ENCODE measurements at places on chromosomes 1 and 21.
A peak's percentile ranks its signal among the peaks of the same experiment; 100 is the strongest.

DNA sequence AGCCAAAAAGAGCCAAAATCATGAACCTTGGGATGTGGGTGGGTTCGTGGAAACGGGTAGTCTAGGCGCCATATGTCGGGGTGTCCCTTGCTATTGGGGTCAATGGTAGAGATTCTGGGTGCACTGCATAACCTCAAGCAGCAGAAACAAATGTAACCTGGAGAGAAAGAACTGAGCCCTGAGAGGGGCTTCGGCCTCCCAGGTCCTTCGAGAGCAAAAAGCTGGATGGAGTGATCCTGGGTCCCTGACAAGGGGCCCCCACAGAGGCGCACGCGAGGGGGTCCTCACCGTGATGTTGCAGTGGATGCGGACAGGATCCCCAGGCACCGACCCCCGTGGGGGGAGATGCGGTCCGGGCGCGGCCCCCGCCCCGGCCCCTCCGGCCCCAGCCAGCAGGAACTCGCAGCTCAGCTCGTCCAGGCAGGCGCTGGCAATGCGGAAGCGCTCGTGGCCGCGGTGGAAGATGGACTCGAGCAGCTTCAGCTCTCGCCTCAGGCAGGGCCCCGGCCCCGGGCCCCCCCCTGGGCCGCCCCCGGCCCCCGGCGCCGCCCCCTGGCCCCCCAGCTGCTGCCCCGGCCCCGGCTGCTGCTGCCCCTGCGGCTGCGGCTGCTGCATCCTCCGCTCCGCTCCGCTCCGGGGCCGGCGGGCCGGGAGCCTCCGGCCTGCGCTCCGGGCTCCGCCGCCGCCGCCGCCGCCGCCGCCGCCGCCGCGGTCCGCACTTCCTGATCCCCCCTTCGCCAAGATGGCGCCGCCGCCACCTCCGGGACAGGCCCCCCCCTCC, at the start of gene UBE2Q1:
Gene UBE2Q1 (minus strand): TSS at position 724 of the 781 bp plus-strand sequence. CDS start 109 bp downstream, at position 615.
- no peak for DNase-seq

DNA sequence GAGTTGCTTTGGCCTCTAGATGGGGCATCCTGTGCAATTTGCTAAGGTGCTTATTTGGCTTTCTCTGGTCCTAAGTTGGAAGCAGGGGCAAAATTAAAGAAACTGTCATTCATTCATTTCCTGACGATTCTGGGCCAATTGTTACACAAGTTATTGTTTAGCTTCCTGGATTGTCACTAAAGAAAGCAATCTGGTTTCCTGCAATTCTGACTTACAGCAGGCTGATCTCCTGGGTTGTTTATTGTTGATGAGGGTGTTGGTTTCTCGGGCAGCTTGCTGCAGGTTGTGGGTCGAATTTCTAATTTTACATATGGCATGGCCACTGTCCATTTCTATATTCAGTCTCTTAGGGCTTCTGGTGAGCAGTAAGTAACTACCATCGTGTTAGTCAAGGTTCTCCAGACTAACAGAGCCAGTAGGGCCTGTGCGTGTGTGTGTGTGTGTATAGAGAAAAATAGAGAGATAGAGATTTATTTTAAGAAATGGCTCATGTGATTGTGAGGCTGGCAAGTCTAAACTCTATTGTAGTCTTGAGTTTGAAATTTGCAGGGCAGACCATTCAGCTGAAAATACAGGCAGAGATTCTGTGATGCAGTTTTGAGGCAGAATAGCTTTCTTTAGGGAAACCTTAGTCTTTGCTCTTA, 30.4 kb downstream of the CTH start:
- no peak for DNase-seq

- no peak for DNase-seq
These were observed 65.8 kb upstream of the TBX15 start for GRCh38 chr1:119053917-119054316.

DNA sequence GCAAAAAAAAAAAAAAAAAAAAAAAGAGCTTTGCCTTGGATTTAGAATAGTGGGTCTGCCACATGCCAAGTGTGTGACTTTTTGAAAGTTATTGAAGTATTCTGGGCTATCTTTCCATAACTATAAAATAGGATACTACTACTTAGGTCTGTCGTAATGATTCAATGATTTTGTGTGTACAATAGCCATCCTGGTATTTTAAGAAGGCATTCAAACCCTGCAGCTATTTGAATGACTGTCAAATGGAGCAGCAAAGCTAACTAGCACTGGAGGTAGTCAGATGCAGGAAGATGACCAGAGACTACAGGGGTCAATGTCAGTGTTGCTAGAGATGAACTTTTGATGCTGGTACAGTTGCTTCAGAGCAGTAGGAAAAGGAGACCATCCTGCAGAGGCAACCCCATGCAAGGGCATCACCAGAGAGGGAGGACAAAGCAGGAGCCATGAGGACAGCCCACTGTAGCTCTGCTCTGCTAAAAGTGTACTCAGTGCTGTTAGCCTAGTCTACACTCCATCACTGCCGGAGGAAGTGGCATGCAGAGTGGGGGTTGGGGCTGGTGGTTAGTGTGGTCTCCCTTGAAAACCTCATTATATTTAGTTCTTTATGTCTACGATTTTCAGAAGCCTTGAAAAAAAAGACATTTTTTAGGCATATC, 29.0 kb downstream of the DUSP10 start:
- no peak for DNase-seq

GRCh38 chr1:88519156-88519555, 164.9 kb upstream of the PKN2 start:
- DNase-seq, result no peak

DNA sequence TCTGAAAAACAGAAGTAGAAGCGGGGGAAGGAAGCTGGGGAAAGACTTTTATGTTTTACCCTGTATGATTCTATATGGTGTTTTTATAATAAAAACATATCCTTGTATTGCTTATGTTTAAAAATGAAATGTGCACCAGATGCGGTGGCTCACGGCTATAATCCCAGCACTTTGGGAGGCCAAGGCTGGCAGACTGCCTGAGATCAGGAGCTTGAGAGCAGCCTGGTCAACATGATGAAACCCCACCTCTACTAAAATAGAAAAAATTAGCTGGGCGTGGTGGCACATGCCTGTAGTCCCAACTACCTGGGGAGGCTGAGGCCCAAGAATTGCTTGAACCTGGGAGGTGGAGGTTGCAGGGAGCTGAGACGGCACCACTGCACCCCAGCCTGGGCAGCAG, 155.4 kb downstream of the SMYD3 start:
- DNase-seq, result no peak

- no peak for DNase-seq
These were observed 18.9 kb upstream of the TENT5C start for GRCh38 chr1:117586747-117587498.

- DNase-seq, result no peak
These were observed 121.3 kb downstream of the MAST2 start for GRCh38 chr1:45924736-45925135.

- no peak for DNase-seq
These were observed 2.3 kb upstream of the ATP2B4 start for GRCh38 chr1:203624341-203624712.

GRCh38 chr1:16078925-16079656, 5.6 kb upstream of the FAM131C start:
- peak; percentile 33 for DNase-seq

DNA sequence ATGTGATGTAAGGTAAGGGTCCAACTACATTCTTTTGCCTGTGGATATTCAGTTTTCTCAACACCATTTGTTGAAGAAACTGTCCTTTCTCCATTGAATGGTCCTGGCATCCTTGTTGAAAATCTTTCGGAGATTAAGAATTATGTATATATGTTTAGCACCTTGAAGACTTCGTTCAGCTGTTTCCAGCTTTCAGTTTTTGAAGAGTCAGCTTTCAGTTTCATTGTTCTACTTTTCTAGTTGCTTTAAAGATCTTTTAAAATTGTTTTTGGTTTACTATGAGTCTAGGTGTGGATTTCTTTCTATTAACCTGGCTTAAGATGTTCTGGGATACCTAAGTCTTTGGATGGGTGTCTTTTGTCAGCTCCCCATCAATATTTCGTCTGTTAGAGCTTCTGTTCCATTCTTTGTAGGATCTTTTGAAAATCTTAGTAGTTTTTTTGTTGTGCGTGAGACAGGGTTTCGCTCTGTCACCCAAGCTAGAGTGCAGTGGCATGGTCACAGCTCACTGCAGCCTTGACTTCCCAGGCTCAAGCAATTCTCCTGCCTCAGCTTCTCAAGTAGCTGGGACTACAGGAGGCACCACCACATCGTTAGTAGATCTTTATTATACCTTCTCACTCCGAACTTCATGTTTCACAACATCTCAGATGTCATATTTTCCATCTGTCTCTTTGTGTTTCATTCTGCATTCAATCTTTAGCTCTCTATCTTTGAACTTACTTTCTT, 353.5 kb upstream of the B3GALT2 start:
- DNase-seq, result no peak

- DNase-seq, result no peak
These were observed 22.9 kb downstream of the INKA2 start for GRCh38 chr1:111716333-111716732.

DNA sequence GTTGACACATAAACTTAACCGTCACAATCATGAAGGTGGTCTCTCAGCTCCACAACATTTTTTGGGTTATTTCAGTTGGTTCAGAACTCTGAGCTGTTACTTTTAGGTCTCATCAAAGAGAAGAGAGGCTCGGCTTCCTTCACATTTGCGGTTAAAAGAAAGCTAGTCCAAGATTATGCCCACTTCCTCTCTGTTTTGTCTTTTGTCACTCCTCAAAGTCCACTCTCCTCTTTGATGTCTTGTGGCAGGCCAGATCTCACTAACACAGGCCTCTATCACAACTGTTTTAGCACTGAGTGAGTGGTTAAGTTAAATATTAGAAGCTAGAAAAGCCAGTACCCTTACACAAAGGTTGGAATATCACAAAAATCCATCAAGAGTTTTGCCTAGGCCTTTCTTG, 195.7 kb downstream of the FCRL5 start:
- DNase-seq, result no peak

DNA sequence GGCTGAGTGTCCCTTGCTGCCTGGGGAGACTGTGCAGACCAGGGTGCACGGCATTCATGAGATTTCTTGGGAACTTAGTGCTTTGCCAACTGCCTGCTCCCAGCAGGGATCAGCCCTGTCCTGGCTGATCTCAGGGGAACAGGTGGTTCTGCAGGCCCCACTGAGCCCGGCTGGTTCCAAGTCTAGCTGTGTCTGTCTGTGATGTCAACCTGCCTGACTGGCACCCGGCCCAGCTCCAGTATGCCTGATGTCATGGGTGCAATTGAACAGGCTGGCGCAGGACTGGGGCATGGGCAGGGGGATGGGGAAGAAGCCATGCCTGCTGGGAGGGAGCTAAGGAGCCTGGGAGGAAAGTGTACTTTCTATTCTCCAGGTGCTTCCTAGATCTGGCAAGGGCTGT, 227.1 kb downstream of the GRIK3 start:
- no peak for DNase-seq

GRCh38 chr1:66492424-66492823, 41.5 kb upstream of the SGIP1 start:
- no peak for DNase-seq

GRCh38 chr1:193030280-193030679, 28.9 kb downstream of the UCHL5 start:
- no peak for DNase-seq

DNA sequence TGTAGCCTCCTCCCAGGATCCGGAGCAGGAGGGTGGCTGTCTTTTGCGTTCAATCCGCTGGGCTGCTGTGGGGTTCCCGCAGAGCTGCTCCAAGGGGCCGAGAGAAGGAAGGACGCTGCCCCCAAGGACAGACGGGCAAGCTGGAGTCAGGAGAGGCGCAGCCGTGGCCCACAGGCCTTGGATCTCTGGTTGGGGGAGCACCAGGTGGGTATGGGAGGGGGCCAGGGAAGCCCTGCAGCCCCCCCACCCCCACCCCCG, 15.9 kb upstream of the SKI start:
- no peak for DNase-seq

GRCh38 chr1:210739627-210740026, 394.3 kb downstream of the KCNH1 start:
- DNase-seq, result no peak

DNA sequence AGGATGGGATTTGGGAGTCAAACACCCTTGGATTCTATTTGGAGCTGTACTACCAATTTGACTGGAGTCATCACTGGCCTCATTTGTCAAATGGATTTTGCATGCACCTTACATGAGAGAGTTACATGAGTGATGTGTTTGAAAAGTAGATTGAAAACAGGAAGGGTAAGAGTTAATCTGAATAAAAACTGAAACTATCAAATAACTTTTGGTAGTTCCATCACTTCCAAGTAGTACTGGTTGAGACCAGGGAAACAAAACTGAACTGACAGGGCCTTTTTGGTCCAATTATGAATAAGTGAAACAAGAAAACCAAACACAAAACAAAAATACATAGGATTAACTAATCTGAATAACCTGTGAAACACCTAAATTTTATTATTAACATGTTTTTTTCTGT, 30.2 kb downstream of the NUCKS1 start:
- no peak for DNase-seq

GRCh38 chr1:83520797-83521196, 478.1 kb downstream of the TTLL7 start:
- DNase-seq, result no peak

DNA sequence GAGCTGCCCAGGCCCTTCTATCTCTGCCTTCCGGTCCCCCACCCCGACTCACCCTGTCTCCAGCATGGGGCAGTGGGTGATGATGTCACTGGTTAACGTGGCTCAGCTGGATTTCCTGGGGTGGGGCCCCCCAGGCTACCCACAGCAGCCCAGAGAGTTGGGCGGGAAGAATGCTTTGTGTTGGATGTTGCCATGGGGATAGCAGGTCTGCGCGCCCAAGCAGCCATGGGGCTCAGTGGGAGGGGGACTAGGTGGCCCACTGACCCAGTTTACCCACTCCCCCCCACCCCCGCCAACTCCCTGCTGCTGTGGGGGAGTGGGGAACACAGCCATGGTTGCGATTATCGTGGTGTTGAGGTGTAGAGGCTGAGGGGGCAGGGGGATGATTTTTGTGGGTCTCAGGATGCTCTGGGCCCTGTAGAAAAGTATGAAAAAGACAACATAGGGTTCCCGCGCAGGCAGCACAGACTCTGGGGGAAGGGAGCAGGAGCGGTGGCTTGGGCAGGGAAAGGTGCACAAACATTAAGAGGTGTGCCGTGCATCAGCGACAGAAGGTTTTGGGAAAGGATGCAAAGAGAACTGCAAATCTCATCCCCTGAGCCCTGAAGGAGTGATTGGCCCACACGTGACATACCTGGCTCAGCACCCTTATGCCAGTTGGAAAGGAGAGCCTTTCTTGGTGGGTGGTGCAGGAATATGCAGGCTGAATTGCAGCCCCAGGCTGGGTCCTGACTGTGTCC, 8.5 kb downstream of the CELSR2 start:
- DNase-seq, result no peak

- DNase-seq, result no peak
These were observed 60.1 kb upstream of the CYP2J2 start for GRCh38 chr1:59986516-59987310.

- DNase-seq, result no peak
These were observed 7.8 kb downstream of the MORN1 start for GRCh38 chr1:2383576-2383975.

DNA sequence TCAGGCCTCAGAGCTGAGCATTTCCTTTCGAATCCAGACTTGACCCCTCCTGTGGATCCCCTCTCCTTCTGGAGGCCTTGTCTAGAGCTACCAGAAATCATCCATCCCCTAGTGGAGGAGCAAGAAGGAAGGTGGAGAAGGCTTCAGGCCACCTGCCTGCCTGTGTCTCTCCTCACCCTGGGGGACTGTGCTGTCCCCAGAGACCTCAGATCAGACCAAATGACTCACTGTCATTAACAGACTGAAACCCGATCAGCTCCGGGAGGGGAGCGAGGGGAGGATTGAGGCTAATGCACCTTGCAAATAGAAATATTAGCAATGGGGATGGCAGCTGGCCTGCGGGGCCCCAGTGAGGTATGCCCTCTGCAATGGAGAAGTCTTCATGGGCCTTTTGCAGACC, 2.1 kb downstream of the MYBPH start:
- DNase-seq, result peak; percentile 98

Data from NCI-H1436 treated with DMSO at 0.1 percent for 48 hours (cell line).